ENCODE measurements at places on chromosomes 5 and 9. TPM values are rescaled to one million over a fixed set of nuclear protein-coding genes. Genes with fewer than 3 reads are reported as not detected.

The OTULINL gene
- total RNA-seq, result 13.5 TPM

The SHLD3 gene
- total RNA-seq, result 1.7 TPM

The ADAMTS19 gene
- total RNA-seq, result not detected

The PCDHGC3 gene
- 6.3 TPM for total RNA-seq

The PSMD5 gene
- total RNA-seq, result 28.6 TPM

The FKTN gene
- total RNA-seq, result 3.7 TPM

The ABCA1 gene
- total RNA-seq, result 5.0 TPM

The LRRC19 gene
- not detected for total RNA-seq

The IFNK gene
- total RNA-seq, result not detected

The PCDHA8 gene
- total RNA-seq, result not detected

The PLAC8L1 gene
- total RNA-seq, result not detected

The C8G gene
- 0.94 TPM for total RNA-seq

Measured in A549 treated with ZK216348 at 1 μM for 4 hours (cell line).